Kidney glomerular epithelial cell (primary cell): ENCODE measurements at places on chromosomes 13 and 19.
A peak's percentile ranks its signal among the peaks of the same experiment; 100 is the strongest.

- no peak for DNase-seq
Observed at GRCh38 chr13:110156301-110157049, 150.5 kb downstream of the COL4A1 start.

DNA sequence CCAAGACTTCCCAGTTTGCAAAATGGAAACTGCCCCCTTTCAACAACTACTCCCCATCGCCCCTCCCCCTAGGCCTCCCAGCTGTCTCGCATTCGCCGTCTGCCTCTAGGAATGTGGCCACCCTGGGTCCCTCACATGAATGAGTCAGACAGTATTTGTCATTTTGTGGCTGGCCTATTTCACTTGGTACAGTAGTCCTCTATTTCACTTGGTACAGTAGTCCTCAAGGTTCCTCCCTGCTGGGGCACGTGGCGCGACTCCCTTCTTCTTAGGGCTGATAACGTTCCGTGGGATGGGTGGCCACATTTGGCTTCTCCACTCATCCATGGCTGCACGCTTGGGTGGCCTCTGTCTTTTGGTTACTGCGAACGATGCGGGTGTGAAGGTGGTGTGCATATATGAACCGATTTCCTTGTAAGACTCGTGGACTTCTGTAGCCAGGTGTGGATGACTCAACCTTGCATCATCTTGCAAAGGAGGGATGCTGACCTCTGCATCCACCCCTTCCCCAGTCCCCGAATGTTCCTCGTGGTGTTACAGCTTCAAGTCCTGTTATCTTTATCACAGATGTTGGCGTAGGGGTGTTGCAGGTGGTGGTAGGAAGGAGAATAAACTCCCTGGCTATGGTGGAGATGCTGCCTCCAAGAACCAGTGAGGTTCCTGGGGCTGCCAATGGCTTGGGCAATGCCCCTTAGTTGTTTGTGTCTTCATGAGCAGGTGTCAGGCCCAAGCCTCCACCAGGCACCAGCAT is 112.1 kb upstream of the SOX1 start:
- DNase-seq, result no peak

GRCh38 chr13:51494156-51494555 is 41.3 kb upstream of the INTS6 start:
- DNase-seq, result peak; percentile 23

- peak; percentile 2 for DNase-seq
Observed at GRCh38 chr19:42277821-42278451, 8.9 kb downstream of the CIC start.

GRCh38 chr19:3179739-3180293 is 1.2 kb downstream of the S1PR4 start:
- no peak for DNase-seq

DNA sequence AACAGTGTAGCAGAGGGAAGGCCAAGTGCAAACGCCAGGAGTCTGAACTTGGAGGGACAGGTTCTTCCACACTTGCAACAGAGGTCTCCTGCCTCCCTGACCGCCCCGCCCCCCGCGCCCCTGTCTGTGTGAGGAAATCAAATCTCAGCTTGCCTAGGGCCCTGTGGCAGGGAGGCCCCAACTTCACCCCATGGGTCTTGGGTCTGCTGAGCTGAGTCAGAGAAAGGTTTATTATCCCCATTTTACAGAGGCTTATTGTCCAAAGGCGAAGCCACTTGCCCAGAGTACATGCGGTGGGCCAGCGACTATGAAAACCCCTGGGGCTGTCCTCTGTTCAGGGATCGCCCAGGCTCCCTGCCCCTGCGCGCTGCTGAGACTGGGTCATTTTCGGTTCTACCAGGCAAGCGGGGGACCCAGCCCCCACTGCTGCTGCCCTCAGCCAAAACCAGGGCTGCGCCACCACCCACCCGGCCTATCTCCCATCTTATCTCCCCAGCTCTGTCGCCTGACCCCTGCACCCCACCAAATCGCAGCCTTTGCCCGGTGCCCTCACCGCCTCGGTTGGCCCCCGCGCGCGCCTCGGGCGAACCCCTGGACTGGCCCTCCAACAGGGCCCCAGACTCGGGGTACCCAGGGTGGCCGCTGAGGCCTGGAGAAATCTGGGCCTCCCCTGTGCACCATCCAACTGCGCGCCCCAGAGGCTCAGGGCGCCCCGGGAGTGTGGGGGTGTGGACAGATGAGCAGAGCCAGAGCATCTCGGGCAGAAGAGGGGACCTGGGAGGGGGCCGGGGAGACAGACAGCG is 850 bp upstream of the CERS4 start:
- no peak for DNase-seq

- DNase-seq, result no peak
Observed at GRCh38 chr19:44662691-44663385, 8.4 kb upstream of the CEACAM19 start.

DNA sequence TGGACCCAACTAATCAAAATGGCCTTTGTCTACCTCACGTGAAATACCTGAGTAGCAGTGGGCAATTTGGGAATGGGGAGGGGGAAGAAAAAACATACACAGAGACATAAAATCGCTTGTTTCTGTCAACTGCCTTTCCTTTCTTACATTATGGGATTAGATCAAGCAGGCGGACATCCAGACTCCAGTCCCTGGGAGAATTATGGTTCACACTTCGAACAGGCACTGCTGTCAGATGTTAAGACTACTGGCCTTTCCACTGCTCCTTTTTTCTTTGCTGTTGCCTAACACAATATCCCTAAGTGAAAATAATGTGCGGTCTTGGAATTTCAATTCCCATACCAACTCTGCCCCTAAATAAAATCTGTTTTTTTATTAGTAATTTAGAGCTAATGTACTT is 1719.7 kb upstream of the SLC10A2 start:
- DNase-seq, result no peak

GRCh38 chr19:16594131-16594586 is 21.9 kb upstream of the SLC35E1 start:
- DNase-seq, result no peak

DNA sequence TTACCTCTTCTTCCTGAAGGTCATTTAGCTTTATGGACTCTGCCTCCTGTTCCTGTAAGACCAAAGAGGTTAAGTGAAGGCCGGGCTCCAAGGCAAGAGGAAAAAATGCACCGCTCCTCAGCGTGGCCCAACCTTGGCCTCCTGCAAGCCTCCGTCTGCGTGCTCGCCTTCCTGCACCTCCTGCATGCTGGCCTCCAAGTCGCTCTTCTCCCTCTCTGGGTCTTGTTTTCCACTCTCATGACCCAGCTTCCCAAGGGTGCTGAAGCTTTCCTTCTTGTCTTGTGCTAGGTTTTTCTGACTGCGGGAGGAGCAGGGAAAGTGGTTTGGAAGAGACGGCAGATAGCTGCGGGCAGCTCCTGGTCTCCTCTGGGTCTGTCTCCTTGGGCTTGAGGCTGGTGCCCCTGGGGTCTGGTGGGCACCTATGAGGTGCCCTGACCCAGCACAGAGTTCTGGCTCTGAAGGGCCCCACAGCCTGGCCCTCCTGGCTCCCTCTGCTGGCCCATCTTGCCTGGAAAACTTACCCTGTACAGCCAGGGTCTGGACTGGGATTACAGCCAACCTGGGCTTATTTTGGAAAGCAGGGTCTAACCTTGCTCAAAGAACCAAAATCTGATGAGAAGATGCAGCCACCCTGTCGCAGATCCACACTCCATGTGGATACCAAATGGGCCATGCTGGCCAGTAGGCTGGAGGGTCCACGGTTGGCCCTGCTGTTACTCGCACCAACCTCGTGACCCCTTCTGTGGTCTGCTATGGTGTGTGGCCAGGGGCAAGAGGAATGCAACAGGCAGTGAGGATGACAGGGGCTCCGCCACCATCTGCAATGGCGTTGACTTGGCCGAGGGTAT is 5.2 kb downstream of the C13orf46 start:
- no peak for DNase-seq

DNA sequence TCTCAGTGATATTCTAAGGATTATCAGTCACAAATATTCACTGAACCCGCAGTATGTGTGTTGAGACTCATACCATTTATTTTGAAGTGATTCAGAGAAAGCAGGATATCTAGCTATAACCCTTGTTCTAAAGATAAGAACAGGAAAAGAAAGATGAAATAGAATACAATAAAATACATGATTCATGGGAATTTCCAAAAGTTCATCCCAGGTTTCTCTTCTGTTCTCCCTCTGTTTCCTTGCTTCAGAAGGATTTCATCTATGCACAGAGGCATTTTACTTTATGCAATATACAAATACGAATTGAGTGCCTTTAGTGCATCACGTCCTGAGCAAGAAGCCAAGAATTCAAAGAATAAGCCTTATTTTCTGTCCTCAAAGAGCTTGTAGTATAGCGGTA is 274.4 kb upstream of the GPC6 start:
- no peak for DNase-seq

GRCh38 chr13:99650410-99650809 is 149.1 kb downstream of the TM9SF2 start:
- no peak for DNase-seq

DNA sequence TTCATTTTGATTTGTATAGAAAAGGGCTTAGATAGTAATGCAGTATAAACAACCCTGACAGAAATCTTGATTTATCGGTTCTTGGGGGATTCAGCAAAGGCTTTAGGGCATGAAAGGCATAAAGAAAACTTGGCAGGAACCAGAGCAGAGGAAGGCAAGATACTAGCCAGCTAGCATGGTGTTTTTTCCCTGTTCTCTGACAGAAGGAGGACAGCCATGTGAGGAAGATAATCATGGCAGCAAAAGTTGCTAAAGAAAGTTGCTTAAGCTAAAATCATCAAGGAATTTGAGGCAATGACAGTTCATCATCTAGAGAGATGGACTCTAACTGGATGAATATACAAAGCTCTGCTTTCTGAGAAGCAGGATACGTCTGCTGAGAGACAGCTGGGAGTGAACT is 294.1 kb downstream of the KCNRG start:
- DNase-seq, result no peak

DNA sequence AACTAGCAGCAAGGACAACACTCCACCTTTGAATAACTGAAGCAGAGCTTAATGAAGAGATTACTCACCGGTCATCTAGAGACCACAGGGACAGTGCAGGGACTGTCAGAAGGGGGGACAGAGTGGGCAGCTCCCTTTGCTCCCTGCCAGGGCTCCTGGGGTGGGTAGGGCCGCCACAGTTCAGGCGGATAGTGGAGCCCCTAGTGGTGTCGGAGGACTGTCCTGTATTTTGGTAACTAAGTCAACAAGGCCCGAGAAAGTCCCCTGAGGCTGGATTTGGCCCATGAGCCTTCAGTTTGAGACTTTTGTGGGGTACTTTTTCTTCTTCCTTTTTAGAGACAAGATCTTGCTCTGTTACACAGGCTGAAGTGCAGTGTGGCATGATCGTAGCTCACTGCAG is 44.6 kb downstream of the GJA3 start:
- no peak for DNase-seq

GRCh38 chr19:19597809-19598306 is 20.6 kb downstream of the PBX4 start:
- no peak for DNase-seq

- DNase-seq, result no peak
Observed at GRCh38 chr19:12648088-12648487, 18.5 kb downstream of the MAN2B1 start.

DNA sequence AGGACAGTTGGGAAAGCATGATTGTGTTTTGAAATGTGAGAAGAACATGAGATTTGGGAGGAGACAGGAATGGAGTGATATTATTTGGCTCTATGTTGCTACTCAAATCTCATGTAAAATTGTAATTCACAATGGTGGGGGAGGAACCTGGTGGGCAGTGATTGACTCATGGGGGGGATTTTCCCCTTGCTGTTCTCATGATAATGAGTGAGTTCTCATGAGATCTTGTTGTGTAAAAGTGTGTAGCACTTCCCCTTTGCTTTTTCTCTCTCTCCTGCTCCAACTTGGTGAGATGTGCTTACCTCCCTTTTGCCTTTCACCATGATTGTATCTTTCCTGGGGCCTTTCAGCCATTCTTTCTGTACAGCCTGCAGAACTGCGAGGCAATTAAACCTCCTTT is 1261.0 kb upstream of the ATXN8OS start:
- DNase-seq, result no peak

GRCh38 chr13:25906191-25906661 is 145.6 kb downstream of the SHISA2 start:
- DNase-seq, result no peak

DNA sequence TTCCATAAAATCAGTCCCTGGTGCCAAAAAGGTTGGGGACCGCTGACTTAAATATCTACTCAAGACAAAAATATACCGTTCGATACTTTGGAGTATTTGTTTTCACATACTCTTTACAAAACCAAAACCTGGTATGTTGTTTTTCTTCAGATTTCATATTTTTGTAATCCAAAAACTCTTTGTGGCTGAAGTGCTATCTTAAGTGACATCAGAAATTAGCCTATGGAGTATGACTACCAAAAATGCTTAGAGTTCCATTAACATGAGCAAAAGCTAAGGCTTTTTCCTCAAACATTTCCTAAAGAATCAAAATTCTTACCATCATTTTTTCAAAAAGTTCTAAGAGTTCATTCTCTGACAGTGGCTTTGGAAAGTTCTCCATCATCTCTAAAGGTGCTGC is 52.0 kb downstream of the DIAPH3 start:
- DNase-seq, result no peak

GRCh38 chr19:16366433-16367260 is 42.0 kb downstream of the KLF2 start:
- no peak for DNase-seq

- peak; percentile 88 for DNase-seq
Observed at GRCh38 chr19:34676697-34677385, at the start of gene SCGB2B2. Gene SCGB2B2 (minus strand): TSS chr19:34677159. CDS start chr19:34594563, 82,596 bp downstream.

GRCh38 chr13:25463496-25463895 is 91.7 kb downstream of the ATP8A2 start:
- peak; percentile 32 for DNase-seq

DNA sequence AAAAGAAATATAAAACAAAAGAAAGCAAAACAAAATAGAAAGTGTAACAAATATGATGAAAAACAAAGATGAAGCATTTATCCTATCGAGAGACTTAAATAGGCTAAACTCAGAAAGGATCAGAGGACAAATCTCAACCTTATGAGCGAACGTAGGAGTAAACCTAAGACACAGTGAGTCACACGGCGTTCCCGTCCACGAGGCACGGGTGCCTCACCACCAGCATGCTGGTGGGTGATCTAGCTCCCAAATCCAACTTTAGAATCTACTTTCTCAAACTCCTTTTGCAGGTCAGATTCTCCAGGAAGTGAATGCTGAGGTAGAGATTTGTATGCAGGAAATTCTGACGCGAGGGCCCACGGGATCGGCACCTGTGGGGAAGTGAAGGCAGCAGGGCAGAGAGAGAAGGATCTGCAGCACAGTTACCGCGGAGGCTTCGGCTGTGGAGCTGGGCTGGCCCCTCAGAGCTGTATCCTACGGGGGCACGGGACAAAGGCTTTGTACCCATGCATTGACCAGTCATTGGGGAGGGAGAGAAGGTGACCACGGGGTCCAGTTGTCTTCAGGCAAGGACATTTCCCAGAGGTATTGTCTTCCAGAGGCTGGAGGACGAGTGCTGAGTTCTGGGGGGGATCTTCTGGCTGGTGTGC is 7.5 kb upstream of the MIER2 start:
- no peak for DNase-seq

GRCh38 chr13:114144606-114145244 is 12.3 kb upstream of the RASA3 start:
- no peak for DNase-seq

GRCh38 chr19:32224371-32225244 is 120.8 kb upstream of the ZNF507 start:
- peak; percentile 9 for DNase-seq
